Activated CD4-positive, alpha-beta T cell treated with anti-CD3 and anti-CD28 coated beads, Interleukin-2, amount 10 ng/mL, durations not matched to agents 7 days and 5 days (primary cell): ENCODE measurements at places on chromosomes 2 and 18. TPM values are rescaled to one million over a fixed set of nuclear protein-coding genes. Genes with fewer than 3 reads are reported as not detected.
A peak's percentile ranks its signal among the peaks of the same experiment; 100 is the strongest.

GRCh38 chr18:54888933-54889332 is 60.7 kb downstream of the RAB27B start:
- DNase-seq, result no peak
- no peak overlapping the region for H3K4me3 ChIP-seq
- no peaks in the 10 kb centered on the region for H3K27me3 ChIP-seq
- H3K36me3 ChIP-seq, result peaks cover 7% of the 10 kb centered on the region

- H3K4me3 ChIP-seq, result no peak overlapping the region
- H3K36me3 ChIP-seq, result no peaks in the 10 kb centered on the region
- H3K4me1 ChIP-seq, result no peaks in the 10 kb centered on the region
- DNase-seq, result no peak
- H3K27ac ChIP-seq, result no peak overlapping the region
These were observed 173.0 kb downstream of the PTGR3 start for GRCh38 chr18:75035928-75036327.

DNA sequence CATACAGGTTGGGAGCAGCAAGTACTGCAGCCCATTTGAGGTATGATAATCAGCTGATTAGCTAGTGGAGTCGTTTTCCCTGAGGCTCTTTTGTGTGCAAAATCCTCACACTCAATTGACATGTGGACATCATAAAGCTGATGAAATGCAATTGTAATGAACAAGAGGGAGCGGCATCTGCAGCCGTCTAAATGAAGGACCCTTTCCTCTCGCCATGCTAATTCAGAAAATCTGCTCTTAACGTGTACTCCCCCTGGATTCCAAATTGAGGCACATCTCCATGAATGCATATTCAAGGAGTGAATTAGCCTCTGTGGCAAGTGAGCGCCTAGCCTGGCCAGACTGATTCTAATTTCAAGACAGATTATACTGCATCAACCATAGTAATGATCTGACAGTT is 260.9 kb upstream of the ATP5MC3 start:
- H3K27ac ChIP-seq, result no peak overlapping the region
- H3K27me3 ChIP-seq, result peaks cover 3% of the 10 kb centered on the region
- H3K36me3 ChIP-seq, result no peaks in the 10 kb centered on the region

GRCh38 chr18:48348739-48349138 is 60.4 kb downstream of the ZBTB7C start:
- H3K4me1 ChIP-seq, result peaks cover 4% of the 10 kb centered on the region
- peaks cover 12% of the 10 kb centered on the region for H3K27me3 ChIP-seq
- no peak overlapping the region for H3K27ac ChIP-seq
- no peak for DNase-seq
- no peaks in the 10 kb centered on the region for H3K36me3 ChIP-seq

GRCh38 chr2:68292108-68292710 is 27.5 kb downstream of the CNRIP1 start:
- no peak overlapping the region for H3K27ac ChIP-seq
- H3K4me1 ChIP-seq, result no peaks in the 10 kb centered on the region
- no peak overlapping the region for H3K4me3 ChIP-seq
- peaks cover 14% of the 10 kb centered on the region for H3K27me3 ChIP-seq
- peak; percentile 42 for DNase-seq
- no peaks in the 10 kb centered on the region for H3K36me3 ChIP-seq

- no peaks in the 10 kb centered on the region for H3K4me1 ChIP-seq
- no peaks in the 10 kb centered on the region for H3K27me3 ChIP-seq
- DNase-seq, result no peak
These were observed 136.5 kb upstream of the CTDP1 start for GRCh38 chr18:79542876-79543750.

DNA sequence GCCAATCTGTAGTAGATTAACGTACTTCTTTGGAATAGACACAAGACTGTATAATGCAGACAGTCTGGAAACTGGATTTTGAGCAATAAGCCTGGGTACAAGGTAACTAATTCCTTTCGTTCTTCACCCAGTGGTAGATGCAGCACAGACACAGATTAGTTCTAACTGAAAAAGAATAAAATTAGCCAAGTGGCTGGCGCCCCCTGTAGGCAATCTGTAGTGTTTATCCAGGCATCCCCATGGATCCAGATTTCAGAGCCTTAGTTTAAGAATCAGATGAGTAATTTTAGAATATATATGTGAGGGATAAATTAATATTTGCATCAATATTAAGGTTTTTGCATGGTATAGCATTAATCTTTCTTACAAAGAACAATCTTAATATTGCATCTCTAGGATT is 563.9 kb downstream of the DCC start:
- no peak overlapping the region for H3K27ac ChIP-seq
- H3K27me3 ChIP-seq, result no peaks in the 10 kb centered on the region
- H3K36me3 ChIP-seq, result no peaks in the 10 kb centered on the region

DNA sequence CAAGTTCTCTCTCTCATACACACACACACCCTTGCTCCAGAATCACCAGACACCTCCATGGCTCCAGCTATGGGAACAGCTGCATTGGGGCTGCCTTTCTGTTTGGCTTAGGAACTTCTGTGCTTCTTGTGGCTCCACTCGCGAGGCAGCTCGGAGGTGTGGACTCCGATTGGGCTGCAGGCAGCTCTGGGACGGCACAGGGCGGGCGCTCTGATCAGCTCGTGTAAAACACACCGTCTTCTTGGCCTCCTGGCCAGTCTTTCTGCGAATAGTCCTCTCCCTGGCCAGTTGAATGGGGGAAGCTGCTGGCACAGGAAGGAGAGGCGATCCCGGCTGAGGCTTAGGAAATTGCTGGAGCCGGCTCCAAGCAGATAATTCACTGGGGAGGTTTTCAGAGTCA is 22.4 kb downstream of the FOSL2 start:
- no peak overlapping the region for H3K27ac ChIP-seq
- no peak overlapping the region for H3K4me3 ChIP-seq
- peaks cover 43% of the 10 kb centered on the region for H3K36me3 ChIP-seq
- H3K27me3 ChIP-seq, result no peaks in the 10 kb centered on the region
- DNase-seq, result no peak

- no peak overlapping the region for H3K27ac ChIP-seq
- no peak for DNase-seq
- no peaks in the 10 kb centered on the region for H3K36me3 ChIP-seq
- peaks cover 1% of the 10 kb centered on the region for H3K4me1 ChIP-seq
These were observed 365.6 kb upstream of the UBE2E3 start for GRCh38 chr2:180614776-180615175.

DNA sequence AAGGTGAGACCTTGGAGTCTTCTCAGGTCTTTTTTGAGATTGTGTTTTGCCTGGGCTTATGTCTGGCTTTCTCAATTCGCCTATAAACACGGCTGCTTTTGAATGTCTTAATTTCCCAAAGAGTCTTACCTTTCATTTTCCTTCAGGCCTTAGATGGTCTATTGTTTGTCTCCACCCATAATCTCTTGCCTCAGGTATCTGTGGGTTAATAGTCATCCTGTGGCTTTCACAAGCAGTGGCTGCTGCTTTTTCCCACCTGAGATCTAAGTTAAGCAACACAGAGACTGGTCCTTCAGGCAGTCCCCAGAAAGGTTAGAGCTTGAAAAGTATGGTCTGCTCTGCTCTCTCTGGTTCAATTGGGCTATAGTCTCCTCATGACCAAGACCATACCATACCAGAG is 275.3 kb downstream of the INSIG2 start:
- H3K4me3 ChIP-seq, result no peak overlapping the region
- H3K27me3 ChIP-seq, result peaks cover 13% of the 10 kb centered on the region
- DNase-seq, result no peak
- no peaks in the 10 kb centered on the region for H3K36me3 ChIP-seq

- no peaks in the 10 kb centered on the region for H3K4me1 ChIP-seq
- no peak overlapping the region for H3K4me3 ChIP-seq
- peaks cover 6% of the 10 kb centered on the region for H3K27me3 ChIP-seq
These were observed 439.1 kb downstream of the TGIF1 start for GRCh38 chr18:3889121-3889520.

DNA sequence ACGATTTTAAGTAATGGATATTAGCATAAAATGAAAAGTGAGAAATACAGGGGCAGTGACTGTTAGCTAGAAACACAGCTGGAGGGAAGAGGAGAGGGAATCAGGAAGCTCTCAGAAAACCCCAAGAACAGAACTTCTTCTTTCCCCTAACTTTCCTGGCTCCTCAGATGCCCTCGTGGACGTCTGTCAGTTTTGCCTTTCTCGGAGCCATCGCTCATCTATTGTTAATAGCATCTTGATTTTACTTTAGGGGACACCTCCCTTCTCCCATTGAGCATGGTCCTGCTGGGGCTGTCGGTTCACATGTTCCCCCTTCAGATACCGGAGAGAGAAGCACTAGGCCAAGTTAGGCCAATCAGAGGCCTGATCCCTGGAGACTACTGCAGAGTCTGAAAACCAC is 2.3 kb upstream of the PLEK start:
- H3K27ac ChIP-seq, result no peak overlapping the region
- no peak for DNase-seq
- H3K4me1 ChIP-seq, result peaks cover 18% of the 10 kb centered on the region
- no peak overlapping the region for H3K4me3 ChIP-seq
- peaks cover 11% of the 10 kb centered on the region for H3K27me3 ChIP-seq
- H3K36me3 ChIP-seq, result no peaks in the 10 kb centered on the region

GRCh38 chr2:120617055-120617454 is 118.6 kb upstream of the GLI2 start:
- H3K27ac ChIP-seq, result no peak overlapping the region
- no peaks in the 10 kb centered on the region for H3K36me3 ChIP-seq
- H3K4me3 ChIP-seq, result no peak overlapping the region
- DNase-seq, result no peak
- H3K27me3 ChIP-seq, result no peaks in the 10 kb centered on the region
- H3K4me1 ChIP-seq, result no peaks in the 10 kb centered on the region

MAP3K19 gene
- not detected for total RNA-seq

SLC9A4 gene
- total RNA-seq, result 0.10 TPM

TUBB8B gene
- not detected for total RNA-seq

C2orf66 gene
- 0.44 TPM for total RNA-seq
